ENCODE measurements at places on chromosomes 2 and 18.

- no peak for DNase-seq
Measured at GRCh38 chr18:56036741-56037140, 448.7 kb upstream of the TCF4 start.

- no peak for DNase-seq
Measured at GRCh38 chr2:226564667-226565066, 235.0 kb downstream of the IRS1 start.

DNA sequence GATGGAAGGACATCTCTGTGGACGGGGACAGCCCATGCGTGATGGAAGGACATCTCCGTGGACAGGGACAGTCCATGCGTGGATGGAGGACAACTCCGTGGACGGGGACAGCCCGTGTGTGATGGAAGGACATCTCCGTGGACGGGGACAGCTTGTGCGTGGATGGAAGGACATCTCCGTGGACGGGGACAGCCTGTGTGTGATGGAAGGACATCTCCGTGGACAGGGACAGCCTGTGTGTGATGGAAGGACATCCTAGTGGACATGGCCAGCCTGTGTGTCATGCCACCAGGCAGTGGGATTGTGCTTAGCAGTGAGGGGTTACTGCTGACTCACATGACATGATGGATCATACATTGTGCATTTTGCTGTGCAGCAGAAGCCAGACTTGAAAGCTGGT, 30.0 kb upstream of the NFATC1 start:
- no peak for DNase-seq

DNA sequence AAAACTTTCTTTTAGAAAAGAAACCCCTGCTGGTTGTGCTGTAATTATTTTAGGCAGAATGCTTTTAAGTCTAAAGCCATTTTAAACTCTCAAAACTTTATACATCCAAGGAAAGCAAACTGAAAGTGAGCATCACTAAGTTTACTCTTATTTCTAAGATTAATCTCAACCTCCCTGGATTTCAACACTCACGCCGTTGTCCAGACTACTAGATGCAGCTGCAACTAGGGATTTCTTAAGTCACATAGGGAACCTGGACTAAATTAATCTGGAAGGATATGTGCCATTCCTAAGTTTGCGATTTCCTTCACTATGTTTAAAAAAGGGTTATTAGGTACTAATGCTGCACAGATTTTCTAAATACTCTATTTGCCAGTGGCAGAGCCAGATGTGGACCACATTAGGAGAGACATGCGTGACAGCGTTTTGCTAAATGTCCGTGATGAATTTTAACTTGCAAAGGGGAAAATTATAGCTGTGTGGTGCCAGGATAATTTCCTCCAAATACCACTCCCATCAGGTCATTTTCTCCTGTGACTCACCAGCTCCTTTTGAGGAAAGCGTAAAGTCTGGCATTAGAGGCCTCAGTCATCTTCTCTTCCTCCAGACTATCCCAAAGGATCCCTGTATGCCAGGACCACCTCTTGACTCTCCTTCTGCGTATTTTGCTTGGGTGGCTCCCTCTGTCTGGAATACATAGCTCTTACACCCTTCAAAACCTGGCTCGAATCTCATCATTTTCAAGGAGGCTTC, 143.7 kb downstream of the ATL2 start:
- DNase-seq = peak; percentile 58

DNA sequence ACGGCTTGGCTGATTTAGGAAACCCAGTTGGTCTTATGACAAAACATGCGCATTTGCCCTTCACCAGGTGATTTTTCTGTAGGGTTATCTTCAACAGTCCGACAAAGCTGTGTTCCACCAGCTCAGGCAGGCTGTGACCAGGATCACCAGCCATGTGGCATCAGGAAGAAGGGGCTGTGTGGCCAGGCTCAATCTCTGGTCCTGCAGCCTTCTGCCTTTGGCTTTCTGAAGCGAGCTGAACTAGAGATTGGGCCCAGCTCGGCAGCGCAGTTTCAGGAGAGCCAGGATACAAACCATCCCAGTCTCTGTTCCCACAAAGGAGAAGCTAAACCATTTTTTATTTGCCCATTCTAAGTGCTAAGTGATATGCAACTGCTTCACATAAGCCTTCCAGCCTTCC, 282.3 kb downstream of the SOX11 start:
- no peak for DNase-seq

All from myocyte (in vitro differentiated cells).